Caki2 (cell line): ENCODE measurements at places on chromosomes 12 and 14. TPM values are rescaled to one million over a fixed set of nuclear protein-coding genes. Genes with fewer than 3 reads are reported as not detected.

GRCh38 chr12:47990351-47991105 is 13.7 kb downstream of the COL2A1 start:
- no peak for DNase-seq

- no peak for DNase-seq
Observed at GRCh38 chr12:68048648-68049297, 59.5 kb downstream of the IFNG-AS1 start.

DNA sequence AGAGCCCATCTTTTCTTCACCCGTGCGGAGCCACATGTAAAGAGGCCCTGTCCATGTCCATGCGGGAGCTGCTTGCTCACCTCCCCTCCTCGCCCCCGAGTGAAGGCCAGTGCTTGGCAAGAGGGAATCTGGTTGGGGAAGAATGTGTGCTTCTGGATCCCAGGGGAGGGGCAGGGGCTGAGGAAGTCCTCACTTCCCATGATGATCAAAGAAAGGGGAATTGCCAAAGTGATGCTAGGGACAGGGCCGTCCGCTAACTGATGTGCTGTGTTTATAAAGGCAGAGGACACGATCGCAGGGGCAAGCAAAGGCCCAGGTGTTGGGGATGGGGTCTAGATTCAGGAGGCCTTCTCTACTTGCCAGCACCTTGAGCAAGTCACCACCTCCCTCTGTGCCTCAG is 137.4 kb upstream of the PRMT8 start:
- DNase-seq, result no peak

DNA sequence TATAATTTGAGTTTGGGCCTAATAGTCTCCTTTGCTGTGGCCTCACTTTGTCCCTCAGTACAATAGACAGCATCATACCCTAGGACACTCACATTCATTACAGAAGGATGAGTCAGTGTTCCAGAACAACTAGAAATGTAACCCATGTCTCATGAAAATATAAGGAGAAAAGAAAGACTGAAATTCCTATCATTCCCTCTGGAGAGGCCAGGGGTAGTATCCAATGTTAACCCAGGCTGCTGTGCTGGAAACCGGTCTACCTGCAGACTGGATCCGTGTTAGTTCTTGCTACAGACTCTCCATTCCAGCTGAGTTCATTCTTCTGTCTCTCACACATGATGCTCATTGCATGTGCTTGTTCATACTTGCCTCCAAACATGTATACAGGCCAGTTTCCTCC is 75.8 kb upstream of the HOXC13 start:
- no peak for DNase-seq

ZDHHC22 gene
- 0.03 TPM in 1 of 2 replicates, not detected in the other for total RNA-seq

- DNase-seq, result peak; percentile 27
Observed at GRCh38 chr14:89922031-89922907, 32.3 kb downstream of the EFCAB11 start.
